ENCODE measurements at places on chromosomes 12 and 14.

- DNase-seq = no peak
These were observed 11.3 kb downstream of the ATF1 start for GRCh38 chr12:50775251-50775650.

DNA sequence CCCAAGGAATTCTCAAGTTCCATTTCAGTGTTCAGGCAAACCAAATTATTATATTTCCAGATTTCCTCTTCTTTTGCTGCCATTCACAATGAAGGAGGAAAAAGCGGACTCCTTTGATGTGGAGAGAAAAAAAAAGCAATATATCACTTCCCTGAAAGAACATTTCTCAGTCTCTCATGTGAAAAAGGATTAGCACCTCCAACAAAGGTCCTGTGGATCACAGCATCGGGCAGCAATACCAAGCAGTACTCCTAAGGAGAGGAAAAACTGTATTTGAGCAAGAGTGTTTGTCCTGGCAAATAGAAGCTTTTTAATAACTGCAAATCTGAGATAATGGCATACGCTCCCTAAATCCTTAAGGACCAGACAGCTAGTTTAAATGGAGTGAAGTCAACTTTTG is 93.9 kb upstream of the RFX4 start:
- no peak for DNase-seq

GRCh38 chr12:46446645-46447044 is 74.1 kb upstream of the SLC38A2 start:
- no peak for DNase-seq

GRCh38 chr12:131015581-131016337 is 62.1 kb downstream of the ADGRD1 start:
- DNase-seq = no peak

DNA sequence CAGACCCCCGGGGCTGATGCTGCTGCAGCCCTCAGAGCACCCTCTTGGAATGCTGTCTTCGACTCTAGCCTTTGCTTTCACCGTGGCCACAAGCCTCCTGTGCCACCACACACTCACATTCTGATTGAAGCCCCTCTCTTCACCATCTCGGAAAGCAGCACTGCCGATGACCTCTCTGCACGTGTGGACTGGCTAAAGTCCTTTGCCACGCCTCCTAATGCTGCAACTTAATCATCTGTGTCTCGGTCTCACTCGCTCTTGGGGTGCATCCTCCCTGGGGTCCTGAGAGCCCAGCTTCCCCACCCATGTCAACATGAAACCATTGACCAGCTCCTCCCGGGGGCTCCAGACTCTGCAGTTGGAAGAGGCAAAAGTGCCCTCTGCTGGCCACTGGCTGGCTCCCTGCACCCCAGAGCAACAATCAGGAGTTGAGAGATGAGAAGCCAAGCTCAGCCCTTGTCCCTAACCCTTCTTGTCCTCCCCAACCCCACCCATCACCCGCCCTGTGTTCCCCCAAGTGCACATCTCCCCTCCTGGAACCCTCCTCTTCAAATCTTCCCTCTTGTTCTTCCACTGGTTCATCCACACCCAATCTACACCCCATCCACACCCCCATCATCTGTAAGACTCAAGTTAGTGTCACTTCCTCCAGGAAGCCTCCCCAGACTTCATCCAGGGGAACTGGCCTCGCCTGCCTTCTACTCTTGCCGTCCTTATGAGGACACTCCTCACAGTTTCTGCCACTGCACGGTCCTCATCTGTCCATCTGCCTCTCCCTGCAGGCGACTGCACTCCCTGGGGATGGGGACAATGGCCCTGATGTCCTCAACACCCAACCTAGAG is 23.6 kb upstream of the FAM181A start:
- no peak for DNase-seq

DNA sequence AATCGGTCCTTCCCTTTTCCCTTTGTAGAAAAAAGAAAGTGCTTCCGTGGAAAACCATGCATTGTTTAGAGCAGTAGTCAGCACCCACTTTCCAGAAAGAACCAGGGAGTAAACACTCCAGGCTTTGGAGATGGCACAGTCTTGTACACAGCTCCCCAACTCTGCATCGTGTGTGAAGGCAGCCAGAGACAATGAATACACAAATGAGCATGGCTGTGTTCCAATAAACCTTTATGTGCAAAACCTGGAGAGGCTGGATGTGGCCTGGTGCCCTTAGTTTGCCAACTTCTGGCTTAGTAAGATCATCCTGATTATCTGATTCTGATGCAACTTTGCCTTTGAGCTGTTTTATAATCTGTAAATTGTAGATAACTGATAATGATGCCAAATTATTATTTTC is 463.4 kb upstream of the TMEM132C start:
- DNase-seq = no peak

DNA sequence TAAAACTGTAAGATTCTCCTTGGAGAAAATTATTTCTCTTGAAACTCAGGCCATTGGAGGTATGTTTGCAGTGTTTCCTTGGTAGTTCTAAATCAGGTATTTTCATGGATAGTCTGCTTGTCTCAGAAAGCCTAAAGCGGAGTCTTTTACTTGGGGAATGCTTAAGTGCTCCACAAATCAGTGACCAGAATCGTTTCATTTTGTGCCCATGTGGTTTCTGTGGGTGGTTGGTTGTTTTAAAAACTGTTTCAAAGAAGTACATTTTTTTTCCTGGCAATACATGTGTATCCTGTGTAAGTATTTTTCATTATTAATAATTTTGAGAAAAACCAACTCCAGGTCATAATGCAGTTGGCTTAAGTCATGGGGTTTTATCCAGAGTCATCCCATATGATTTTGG is 33.6 kb downstream of the CCDC91 start:
- DNase-seq = no peak

- no peak for DNase-seq
These were observed 170.1 kb downstream of the STXBP6 start for GRCh38 chr14:24879661-24880386.

- DNase-seq = no peak
These were observed 887.0 kb downstream of the TMTC2 start for GRCh38 chr12:83573671-83574070.

GRCh38 chr12:53623548-53624385 is 2.4 kb downstream of the ATF7 start:
- DNase-seq = no peak

All from stimulated activated CD4-positive, alpha-beta T cell treated with anti-CD3 and anti-CD28 coated beads, Interleukin-4, amount 100 ng/mL, for 1 hour (primary cell).